ENCODE measurements at places on chromosomes 6 and 20.

GRCh38 chr6:21764989-21765388 is 171.4 kb downstream of the SOX4 start:
- no peak for DNase-seq

DNA sequence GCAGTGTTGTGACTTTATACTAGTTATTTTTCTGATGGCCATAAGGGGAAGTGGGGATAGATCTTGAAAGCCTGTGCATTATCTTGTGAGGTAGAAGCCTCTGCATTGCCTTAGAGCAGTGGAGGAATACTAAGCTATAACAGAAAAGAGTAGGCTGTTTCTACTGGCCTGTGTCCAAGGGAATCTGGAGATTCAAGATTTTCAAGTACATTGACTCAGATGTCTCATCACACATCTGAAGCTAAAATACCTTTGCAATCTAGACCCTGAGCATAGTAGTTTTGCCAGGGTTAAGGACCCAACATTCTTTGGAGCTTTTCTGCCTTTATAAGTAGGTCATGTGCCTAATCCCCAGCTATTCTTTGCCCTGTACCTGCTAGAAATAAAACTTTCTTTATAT is 272.3 kb downstream of the TENT5A start:
- no peak for DNase-seq

DNA sequence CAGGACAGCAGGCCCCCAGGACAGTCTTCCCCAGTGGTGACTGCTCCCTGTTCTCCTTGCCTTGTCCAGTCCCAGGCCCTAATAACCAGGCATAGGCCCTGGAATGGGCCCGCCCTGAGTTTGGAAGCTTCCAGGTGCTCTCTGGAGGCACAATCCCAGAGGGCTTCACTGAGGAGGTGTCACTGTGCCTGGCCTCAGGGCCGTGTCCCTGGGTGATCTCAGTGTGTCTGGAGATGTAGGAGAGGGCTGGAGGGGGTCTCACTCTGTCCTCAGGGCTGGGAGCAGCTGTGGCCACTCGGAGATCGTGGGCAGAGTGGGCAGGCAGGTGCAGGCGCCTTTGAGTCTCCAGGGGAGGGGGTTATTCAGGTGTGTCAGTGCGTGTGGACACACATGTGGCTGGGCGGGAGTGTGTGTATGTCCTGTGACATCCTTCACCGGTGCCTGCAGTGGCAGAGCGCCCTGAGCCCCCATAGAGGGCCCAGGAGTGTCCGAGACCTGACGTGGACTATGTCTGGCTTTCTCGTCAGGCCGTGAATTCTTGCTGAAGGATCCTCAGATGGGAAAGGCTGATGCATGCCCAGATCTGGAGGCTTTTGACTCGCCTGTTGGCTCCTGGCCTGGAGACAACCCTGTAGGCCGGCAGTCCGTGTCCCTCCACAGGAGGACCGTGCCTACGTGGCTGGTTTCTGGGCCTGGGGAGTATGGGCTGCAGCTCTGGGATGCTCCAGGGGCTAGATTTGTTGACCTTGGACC is 5.5 kb upstream of the NPBWR2 start:
- no peak for DNase-seq

GRCh38 chr6:52999456-52999855 is 4.4 kb upstream of the GSTA4 start:
- no peak for DNase-seq
